Stimulated activated CD8-positive, alpha-beta memory T cell treated with anti-CD3 and anti-CD28 coated beads, Interleukin-2, amount 100 ng/mL, for 48 hours (primary cell): ENCODE measurements at places on chromosomes 3 and 15.

- DNase-seq = no peak
These were observed 195.1 kb downstream of the EPHA6 start for GRCh38 chr3:97009427-97010019.

DNA sequence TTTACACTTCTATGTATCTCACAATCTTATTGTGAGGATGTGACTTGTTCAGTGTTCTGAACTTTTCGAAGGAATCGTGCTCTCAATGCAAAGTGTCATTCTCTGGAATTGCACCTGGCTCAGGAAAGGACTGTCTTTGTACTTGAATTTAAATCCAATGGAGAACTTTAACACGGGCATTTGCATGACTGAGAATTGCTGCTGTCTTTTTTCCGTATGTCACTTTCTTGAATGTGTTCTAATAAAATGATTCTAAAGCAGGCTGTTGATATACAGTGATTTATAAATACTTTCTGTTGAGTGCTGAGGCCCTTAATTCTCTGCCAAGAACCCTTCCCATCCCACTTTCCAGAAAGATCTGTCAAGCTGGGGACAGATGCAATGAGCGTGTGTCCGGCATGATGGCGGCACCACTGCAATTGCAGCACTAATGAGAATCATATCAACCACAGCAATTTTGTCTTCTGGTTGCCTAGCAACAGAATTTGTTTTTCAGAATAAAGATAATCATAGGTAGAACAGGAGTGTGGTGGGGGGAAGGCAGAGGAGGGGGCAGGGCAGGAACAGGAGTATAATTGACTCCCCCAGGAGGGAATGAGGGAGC lies 210.6 kb upstream of the UMPS start:
- no peak for DNase-seq

DNA sequence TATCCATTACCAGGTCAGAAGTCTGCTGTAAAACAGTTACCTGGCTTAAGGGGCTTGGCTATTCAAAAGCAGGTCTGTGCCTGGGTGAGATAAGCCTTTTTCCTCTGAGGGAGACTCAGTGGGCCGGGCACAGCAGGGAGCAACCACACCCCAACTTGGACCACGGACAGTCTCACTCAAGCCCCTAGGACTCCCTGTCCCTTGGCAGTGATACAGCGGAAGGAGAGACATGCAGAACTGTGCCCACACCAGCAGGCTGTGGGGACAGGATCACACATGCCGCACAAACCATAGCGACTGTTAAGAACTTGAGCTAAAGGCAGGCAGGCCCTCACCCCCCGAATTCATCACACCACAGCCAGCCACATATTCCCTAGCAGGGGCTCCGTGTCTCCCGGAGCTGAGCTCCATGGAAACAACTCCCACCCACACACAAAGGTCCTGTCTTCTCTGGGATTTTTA lies 2.8 kb upstream of the GP5 start:
- no peak for DNase-seq

DNA sequence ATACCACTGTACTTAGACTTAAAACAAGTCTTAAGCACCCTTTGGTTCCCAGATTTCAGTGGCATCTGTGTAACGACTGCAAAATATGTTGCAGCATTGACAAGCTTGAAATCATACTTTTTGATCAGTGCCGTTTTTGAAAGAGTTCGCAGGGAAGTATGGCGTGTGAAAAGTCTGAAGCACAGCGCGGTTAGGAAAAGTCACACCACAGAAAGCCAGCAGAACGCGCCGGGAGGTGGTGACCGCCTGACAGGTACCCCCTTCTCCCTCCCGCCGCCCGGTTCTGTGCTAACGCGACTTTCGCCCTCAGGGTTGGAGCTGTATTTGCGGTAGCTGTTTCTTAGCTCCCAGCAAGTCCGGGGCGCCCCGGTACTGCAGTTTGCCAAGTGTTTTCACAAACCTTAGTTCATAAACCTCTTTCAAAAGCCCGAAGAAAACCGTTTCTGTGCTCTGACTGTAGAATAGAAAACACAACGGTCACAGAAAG lies 481 bp upstream of the CRYBG3 start:
- peak; percentile 32 for DNase-seq

DNA sequence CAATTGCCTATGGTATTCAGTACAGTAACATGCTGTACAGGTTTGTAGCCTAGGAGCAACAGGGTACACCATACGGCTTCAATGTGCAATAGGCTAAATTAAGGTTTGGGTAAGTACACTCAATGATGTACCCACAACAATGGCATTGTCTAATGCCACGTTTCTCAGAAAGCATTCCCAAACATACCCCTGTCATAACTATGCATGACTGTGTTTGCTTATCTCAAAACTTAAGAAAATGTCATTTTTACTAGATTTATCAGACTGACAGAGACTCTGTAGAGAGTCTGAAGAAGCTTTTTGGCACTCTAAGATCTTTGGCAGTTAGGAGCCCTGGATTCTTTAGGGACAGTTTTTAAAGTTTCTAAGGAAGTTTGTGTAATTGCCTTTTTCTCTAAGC lies 59.9 kb downstream of the MECOM start:
- no peak for DNase-seq

- no peak for DNase-seq
These were observed 1.5 kb downstream of the CHRNA3 start for GRCh38 chr15:78619022-78619950.

DNA sequence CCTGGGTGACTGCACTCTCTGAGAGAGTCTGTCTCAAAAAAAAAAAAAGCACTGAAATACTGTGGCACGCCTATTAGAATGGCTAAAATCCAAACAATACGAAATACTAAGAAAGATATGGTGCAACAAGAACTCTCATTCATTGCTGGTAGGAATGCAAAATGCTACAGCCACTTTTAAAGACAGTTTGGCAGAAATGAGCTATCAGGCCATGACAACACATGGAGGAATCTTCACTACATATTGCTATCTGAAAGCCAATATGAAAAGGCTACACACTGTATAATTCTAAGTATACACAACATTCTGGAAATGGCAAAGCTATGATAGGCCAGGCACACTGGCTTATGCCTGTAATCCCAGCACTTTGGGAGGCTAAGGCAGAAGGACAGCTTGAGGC lies 18.8 kb downstream of the DPPA2 start:
- DNase-seq = no peak

GRCh38 chr15:37820380-37821128 lies 113.9 kb upstream of the TMCO5A start:
- DNase-seq = no peak

GRCh38 chr15:86588413-86588812 lies 508.7 kb downstream of the AGBL1 start:
- DNase-seq = no peak

GRCh38 chr3:40043444-40043755 lies 234.0 kb downstream of the MYRIP start:
- no peak for DNase-seq
